NCI-H69 (cell line): ENCODE measurements at places on chromosomes 3 and 15.

GRCh38 chr15:72341361-72341760, 21.4 kb upstream of the CELF6 start:
- peak; percentile 9 for DNase-seq

DNA sequence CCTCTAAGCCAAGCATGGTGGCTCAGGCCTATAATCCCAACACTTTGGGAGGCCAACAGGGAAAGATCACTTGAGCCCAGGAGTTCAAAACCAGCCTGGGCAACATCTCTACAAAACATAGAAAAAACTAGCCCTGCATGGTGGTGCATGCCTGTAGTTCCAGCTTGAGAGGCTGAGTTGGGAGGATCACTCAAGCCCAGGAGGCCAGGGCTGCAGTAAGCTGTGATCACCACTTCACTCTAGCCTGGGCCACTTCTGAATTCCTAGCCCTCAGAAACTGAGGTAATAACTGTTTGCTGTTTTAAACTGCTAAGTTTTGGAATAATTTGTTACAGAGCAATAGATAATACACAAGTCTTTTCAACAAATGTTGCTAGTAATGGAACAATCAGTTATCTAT, 16.4 kb downstream of the IP6K1 start:
- DNase-seq = no peak

GRCh38 chr3:137766876-137767537, 2.9 kb downstream of the SOX14 start:
- DNase-seq = no peak

- DNase-seq = peak; percentile 57
Observed at GRCh38 chr3:179189759-179190158, 41.6 kb downstream of the PIK3CA start.

GRCh38 chr15:59834528-59834927, 145.4 kb upstream of the BNIP2 start:
- no peak for DNase-seq

DNA sequence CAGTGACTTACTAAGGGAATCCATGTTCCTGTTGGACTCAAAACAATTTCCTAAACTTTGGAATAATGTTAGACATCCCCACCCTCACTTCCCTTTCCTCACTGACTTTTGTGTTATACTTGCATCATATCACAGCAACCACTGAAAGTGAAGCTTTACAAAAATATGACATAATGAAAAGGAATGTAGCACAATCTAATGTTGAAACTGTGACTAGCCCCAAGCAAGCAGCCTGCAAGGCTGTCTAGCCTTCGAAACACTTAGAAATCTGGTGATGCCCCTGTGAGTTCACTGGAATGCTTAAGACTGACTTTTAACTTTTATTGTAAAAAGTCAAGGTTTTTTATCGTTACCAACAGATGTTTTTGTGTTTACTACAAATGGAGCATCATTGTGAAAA, 203.7 kb upstream of the ZNF385D start:
- DNase-seq = no peak

GRCh38 chr3:60017631-60018030, 967.8 kb upstream of the CFAP20DC start:
- DNase-seq = no peak

GRCh38 chr3:82001276-82001923, 240.0 kb upstream of the GBE1 start:
- peak; percentile 70 for DNase-seq

GRCh38 chr3:173553635-173554280, 156.2 kb downstream of the NLGN1 start:
- peak; percentile 87 for DNase-seq

DNA sequence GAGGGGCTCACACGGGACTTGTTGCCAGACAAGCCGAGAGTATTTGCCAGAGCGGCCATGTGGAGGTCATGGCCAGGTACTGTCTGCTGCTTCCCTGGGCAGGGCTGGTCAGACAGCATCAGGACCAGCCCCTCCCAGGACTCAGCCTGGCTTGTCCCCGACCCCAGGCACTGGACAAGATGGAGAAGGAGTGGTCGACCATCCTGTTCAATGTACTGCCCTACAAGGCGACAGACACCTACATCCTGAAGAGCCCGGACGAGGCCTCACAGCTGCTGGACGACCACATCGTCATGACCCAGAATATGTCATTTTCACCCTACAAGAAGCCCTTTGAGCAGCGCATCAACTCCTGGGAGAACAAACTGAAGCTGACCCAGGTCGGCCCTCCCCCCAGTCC, 38.6 kb downstream of the DNAH1 start:
- DNase-seq = no peak

- no peak for DNase-seq
Observed at GRCh38 chr3:127306361-127307111, 18.7 kb upstream of the PRR20G start.

GRCh38 chr3:20015525-20015924, 3.5 kb upstream of the PP2D1 start:
- DNase-seq = no peak

DNA sequence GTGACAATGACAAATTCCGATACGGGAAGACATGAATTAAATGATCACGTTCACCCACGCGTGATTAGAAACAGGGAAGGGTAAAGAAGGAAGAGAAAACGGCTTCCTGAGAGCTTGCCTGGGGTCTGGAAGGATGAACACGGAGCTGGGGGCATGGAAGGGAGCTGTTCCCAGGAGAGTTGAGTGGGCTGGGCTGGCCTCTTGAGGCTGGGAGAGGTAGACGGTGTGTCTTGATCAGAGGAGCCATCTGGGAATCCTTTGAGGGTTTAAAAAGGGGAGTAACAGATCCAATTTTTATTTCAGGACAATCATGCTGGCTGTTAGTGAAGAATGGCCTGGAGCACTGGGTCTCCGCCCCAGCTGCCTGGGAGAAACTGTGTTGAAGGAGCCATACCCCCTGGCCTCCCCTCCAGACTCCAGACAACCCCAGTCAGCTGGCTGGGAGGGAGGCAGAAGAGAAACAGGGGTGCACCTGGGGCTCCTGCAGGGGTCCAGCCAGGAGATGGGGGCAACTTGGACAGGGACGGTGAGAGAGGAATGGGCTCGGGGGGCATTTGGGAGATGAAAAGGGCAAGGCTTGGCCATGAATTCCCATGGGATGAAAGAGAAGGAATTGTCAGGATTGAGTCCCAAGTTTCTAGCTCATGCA, 53.6 kb upstream of the CGNL1 start:
- DNase-seq = peak; percentile 90

GRCh38 chr15:69224383-69224782, 63.9 kb downstream of the GLCE start:
- DNase-seq = peak; percentile 30

GRCh38 chr15:82966671-82967071, 14.2 kb upstream of the HOMER2 start:
- DNase-seq = no peak

DNA sequence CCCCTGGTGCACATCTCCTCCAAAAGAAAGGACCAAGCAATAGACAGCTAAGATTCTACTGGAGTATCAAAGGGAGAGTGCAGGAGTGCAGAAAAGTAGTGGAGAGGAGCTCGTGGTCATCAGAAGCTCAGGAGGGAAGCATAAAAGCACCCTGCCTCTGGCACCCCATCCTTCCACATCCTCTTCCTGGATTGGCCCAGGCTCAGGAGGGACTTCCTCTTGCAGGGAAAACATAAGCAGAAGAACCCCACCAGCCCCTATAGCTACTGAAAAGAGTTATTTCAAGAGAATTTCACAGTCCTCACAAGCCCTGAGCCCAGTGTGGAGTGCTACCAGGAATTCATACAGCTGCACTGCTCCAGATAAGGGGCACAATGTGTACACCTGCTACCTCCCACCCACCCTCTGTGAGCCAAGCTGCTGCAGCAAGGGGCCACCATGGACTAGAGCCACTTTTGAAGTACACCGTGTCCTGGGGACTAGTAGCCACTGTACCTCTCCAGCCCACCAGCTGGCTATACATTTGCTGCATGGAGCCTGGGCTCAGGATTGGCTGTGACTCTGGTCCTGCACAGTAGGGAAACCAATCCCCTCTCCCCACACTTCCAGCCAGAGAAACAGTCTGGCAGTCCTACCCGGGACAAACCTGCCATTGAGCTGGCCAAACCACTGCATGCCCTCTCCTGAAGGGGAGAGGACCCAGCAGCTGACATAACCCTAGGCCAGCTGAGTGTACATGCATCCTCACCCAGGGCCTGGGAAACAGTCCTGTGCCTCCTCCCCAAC, 43.0 kb downstream of the CD200R1 start:
- DNase-seq = no peak

- no peak for DNase-seq
Observed at GRCh38 chr15:55907797-55908196, 85.6 kb downstream of the NEDD4 start.

GRCh38 chr3:50289130-50289529, 3.1 kb downstream of the IFRD2 start:
- DNase-seq = no peak

GRCh38 chr3:12568747-12569146, 11.9 kb downstream of the MKRN2 start:
- DNase-seq = no peak

DNA sequence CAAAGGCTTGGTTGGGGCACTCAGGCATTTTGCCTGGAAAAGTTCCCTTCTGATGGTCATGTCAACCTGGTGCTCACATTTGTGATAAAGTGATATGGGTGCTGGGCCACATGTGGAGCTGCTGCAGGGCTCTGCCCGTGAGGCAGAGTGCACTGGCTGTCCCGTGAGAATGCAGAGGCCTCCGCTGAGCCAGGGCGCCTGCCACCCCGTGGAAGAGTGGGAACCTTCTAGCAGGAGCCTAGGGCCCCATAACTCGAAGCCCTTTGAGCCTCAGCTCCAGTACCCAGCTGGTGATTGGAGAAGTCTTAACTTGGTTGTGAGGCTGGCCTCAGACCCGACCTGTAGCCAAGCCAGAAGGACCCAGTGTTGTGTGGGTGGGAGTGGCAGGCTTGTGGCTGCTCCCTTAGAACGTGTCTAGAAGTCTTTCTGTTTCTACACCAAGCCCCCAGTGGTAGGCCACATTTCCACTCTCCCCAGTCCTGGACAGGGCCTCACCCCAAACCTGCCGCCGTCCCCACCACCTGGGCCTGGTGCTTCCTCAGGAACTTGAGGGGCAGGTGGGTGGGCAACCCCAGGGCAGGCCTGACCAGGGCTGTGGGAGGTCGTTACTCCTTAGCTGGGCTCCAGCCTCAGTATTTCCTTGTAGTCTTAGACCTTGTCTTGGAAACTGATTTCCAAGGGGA, 19.7 kb downstream of the SEC61A1 start:
- DNase-seq = no peak

DNA sequence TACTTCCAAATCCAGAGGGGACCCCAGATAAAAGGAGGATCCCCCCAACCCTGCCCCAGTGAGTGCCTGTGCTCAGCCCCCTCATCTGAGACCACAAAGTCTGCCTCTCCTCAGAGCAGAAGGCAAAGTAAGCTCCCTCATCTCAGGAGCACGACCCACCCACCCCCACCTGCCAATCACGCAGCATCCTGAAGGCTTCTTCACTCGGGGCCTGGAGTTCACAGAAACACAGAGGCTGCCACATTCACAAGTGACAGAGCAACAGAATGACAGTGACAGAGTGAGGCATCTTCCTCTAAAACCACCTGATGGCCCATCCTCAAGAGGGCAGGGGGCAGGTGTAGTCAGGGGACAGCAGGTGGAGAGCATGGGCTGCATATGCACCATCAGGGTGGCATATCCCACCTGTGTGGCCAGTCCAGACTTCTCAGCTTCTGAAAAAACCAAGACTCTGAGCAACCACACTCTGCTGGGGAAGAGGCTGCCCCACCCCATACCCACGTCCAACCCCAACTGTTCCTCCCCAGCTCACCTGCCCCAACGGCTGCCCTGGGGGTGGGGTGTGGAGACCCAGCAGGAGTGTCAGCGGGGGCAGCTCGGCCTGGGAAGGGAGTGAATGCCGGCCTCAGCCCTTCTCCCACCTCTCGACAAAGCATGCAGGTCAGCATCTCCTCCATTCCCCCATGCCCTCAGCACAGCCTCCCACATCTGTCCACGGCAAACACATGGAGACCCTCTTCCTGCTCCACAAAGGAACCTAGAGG, 19.3 kb downstream of the ADCY5 start:
- DNase-seq = no peak

DNA sequence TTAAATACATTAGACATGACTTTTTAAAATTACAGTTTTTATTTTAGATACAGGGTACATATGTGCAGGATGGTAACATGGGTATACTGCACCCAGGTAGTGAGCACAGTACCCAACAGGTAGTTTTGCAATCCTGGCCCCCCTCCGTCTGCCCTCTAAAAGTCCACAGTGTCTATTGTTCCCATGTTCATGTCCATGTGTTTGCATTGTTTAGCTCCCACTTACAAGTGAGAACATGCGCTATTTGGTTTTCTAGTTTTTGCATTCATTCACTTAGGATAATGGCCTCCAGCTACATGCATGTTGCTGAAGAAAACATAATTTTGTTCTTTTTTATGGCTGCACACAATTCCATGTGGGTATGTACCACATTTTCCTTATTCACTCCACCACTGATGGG, 23.8 kb downstream of the C3orf70 start:
- peak; percentile 7 for DNase-seq

DNA sequence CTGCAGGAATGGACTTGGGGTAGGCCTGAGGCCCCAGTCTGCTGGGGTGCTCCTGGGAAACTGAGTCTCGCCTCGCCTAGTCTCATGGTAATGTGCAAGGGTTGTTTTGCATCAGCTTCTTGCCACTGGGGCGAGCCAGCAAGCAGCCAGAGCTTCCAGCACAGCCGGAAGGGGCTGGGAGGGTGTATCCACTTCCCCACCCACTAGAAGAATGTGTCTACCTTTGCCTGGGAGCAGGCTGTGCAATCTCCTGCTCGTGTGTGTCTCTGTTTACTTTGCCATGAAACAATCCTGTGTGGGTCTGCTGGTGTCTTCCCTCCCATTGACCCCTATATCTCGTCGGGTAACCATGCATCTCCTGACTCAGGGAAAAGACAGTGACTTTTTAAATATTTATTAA, 21.8 kb upstream of the ERICH6 start:
- DNase-seq = no peak

DNA sequence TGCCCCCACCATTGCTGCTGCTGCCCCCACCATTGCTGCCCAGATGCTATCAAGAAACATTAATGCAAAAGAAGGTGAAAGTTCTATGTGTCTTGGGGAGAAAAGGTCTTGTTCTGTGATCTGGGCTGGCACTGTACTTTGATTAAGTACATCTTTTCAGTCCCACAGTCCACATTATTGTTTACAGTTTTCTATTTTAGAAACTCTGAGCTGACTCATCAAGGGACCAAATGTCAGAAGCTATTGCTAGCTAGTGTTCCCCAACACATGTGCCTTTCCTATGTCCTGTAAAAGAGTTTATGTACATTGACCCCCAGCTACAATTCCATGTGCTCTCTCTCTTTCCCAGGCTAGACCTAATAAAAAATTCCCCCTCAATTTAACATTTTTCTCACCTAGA, 264.7 kb upstream of the NECTIN3 start:
- no peak for DNase-seq

DNA sequence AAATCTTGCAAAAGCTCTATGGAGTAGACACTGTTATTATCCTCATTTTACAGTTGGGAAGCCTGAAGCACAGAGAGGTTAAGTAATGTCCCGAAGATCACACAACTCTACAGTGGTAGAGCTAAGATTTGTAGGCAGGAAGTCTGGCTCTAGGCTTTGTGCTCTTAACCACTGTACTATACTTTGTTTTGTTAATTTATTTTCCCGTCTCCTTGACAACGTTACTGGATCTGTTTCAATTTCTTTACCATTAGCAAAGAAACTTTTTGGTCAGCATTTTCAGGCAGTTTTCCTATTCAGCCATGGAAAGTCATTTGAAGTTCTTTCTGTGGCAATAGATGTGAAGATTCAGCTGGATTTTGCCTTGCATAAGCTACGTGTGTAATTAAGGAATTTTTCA, 51.7 kb downstream of the OTOL1 start:
- peak; percentile 26 for DNase-seq

GRCh38 chr3:94063496-94064119, 747 bp downstream of the NSUN3 start:
- DNase-seq = peak; percentile 8

- no peak for DNase-seq
Observed at GRCh38 chr3:60365360-60365759, 885.9 kb downstream of the FHIT start.
